ENCODE measurements at places on chromosomes 2 and 18. TPM values are rescaled to one million over a fixed set of nuclear protein-coding genes. Genes with fewer than 3 reads are reported as not detected.
A peak's percentile ranks its signal among the peaks of the same experiment; 100 is the strongest.

- DNase-seq = no peak
Measured at GRCh38 chr18:57603871-57604270, 17.4 kb upstream of the FECH start.

GRCh38 chr2:37851828-37852584, 73.1 kb upstream of the RMDN2 start:
- DNase-seq = no peak

DNA sequence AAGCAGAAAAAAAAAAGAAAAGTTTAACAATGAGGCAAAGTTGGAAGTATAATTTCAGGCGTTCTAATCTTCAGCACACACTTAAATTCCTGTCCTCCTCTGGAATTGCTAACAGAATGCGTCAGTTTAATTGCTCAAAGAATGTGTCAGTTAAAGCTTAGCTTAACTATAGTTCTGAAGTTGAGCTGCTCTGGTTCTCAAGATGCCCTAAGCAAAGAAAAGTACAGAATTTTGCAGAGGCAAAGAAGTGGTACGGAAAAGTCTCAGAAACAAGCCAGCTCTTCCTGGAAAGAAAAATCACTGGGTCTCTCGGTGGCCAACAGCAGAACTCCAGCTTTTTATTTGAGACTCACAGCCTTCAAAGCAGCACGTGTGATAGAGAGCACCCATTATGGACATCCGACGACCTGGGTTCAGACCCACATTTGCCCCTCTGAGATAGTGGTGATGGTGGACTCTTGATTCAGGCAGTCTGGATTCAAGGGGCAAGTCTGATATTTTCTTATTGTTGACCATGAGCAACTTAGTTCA, 22.2 kb upstream of the MYO3B start:
- no peak for DNase-seq

The UGT1A5 gene
- total RNA-seq = 91.2 TPM

GRCh38 chr18:50143886-50144285, 51.1 kb downstream of the MYO5B start:
- peak; percentile 92 for DNase-seq

The TWIST2 gene
- 5.0 TPM for total RNA-seq

DNA sequence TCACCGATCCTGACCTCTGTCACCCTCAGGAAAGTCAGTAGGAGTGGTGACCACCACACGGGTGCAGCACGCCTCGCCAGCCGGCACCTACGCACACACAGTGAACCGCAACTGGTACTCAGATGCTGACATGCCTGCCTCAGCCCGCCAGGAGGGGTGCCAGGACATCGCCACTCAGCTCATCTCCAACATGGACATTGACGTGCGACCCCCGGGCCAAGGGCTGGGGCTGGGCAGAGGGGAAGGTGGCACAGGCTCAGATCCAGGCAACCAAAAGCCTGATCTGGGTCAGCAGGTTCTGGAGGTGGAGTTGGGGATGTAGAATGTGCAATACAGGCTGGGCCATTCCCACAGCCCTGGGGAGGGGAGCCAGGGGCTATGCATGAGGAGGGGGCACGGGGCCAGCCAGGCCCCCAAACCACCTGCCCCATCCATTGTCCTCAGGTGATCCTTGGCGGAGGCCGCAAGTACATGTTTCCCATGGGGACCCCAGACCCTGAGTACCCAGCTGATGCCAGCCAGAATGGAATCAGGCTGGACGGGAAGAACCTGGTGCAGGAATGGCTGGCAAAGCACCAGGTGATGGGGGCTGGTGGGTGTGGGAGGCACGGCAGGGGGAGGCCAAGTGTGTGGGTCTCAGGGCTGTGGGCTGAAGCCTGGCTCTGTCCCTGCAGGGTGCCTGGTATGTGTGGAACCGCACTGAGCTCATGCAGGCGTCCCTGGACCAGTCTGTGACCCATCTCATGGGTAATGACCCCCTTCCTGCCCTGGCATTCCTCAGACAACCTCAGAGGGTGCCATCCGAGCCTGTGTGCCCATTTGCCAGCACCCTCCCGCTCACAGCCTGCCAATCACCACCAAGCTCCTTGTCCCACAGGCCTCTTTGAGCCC, 1.4 kb downstream of the ALPI start:
- no peak for DNase-seq

The SLC25A12 gene
- 25.9 TPM for total RNA-seq

GRCh38 chr2:234081970-234082822, 31.7 kb downstream of the SPP2 start:
- DNase-seq = peak; percentile 61

GRCh38 chr2:12881952-12882351, 165.2 kb downstream of the TRIB2 start:
- no peak for DNase-seq

- no peak for DNase-seq
Measured at GRCh38 chr2:40287195-40287594, 164.7 kb downstream of the SLC8A1 start.

GRCh38 chr2:18178736-18179349, 300.4 kb downstream of the KCNS3 start:
- DNase-seq = peak; percentile 9

- DNase-seq = no peak
Measured at GRCh38 chr18:77967071-77967470, 717.4 kb downstream of the GALR1 start.

- no peak for DNase-seq
Measured at GRCh38 chr2:45833968-45834344, 182.5 kb downstream of the PRKCE start.

The FTCDNL1 gene
- total RNA-seq = 5.2 TPM

GRCh38 chr2:65913813-65914212, 481.4 kb upstream of the SPRED2 start:
- DNase-seq = no peak

The C2orf66 gene
- not detected for total RNA-seq

DNA sequence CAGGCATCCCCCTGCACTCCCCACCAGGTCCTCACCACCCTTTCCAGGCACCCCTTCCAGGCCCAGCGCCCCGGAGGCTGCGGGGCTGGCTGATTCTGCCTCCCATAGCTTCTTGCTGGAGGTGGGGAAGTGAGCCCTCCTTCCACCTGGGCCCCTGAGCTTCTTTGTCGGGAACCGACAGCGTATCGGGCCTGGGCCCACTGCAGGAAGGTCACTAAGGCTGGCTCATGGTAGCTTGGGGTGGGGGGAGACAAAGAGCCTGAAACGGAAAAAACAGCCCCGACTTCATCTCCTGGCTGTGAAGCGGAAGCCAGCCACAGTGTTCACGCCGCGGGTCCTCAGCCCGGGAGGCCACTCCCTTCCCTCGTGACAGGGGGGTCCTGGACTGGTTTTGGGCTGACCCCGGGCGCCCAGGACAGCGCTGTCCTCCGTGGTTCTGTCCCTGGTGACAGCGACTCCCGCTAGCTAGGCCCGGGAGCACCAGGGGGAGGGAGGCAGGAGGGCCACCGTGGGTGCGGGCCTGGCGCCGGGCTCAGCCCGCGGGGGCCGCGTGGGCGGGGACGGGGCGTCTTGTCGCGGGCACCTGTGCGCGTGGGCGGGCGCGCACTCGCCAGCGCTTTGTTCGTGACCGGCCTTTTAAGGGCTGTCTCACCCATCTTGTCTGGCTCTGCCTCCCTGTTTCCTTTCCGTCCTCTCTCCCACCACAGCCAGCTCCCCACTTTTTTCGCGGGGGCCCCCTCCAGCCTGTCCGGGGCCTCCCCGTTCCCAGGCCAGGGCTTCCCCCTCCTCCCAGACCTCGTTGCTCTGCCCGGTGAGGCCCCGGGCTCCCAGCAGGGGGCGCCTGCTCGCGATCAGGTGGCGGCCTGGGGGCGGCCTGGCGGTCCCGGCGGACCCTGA, 64.9 kb downstream of the DNMT3A start:
- DNase-seq = no peak

GRCh38 chr18:32974421-32975162, 201.8 kb upstream of the KLHL14 start:
- no peak for DNase-seq

GRCh38 chr18:8741117-8741516, 35.8 kb downstream of the MTCL1 start:
- no peak for DNase-seq

- DNase-seq = no peak
Measured at GRCh38 chr2:12641441-12641840, 75.3 kb upstream of the TRIB2 start.

Data from PC-9 (cell line).